ENCODE measurements at places on chromosomes 1 and 21. TPM values are rescaled to one million over a fixed set of nuclear protein-coding genes. Genes with fewer than 3 reads are reported as not detected.

Gene OR2T11
- not detected for total RNA-seq

DNA sequence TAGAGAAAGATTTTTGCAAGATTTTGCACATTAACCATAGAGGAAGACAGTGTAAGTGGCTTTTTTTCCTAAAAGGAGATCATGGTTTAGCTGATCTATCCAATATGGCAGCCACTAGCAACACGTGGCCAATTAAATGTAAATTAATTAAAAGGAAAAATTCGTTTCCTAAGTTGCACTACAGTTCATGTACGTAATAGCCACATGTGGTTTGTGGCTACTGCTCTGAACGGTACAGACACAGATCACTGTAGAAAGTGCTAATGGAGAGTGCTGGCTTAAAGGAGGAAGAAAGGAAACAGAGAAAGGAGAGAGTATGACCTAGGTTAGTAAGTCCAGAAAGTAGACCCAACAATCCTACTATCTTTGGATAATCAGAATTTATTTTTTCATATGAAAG, 170.8 kb downstream of the SIPA1L2 start:
- peak; percentile 41 for DNase-seq

- DNase-seq = no peak
Measured at GRCh38 chr1:43536196-43536863, 5.6 kb downstream of the PTPRF start.

Gene VANGL2
- 0.10 TPM for total RNA-seq

Gene NR5A2
- total RNA-seq = 0.29 TPM

Gene ZNF648
- not detected for total RNA-seq

DNA sequence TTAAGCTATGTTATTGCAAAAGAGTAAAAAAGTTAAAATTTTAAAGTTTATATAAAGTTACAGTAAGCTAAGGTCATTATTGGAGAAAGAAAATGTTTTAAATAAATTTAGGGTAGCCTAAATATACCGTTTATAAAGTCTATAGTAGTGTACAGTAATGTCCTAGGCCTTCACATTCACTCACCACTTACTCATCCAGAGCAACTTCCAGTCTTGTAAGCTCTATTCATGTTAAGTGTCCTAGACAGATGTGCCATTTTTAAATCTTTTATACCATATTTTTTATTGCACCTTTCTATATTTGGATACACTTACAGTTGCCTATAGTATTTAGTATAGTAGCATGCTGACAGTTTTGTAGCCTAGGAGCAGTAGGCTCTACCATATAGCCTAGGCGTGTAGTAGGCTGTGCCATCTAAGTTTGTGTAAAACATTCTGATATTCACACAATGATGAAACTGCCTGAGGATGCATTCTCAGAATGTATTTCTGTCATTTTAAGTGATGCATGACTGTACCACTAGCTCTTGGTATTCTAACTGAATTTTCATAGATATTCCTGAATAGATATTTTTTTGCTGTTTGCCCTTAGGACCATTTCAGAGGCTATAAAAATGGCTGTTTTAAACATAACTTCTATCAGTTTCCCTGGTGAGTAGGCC, 26.8 kb downstream of the PPP2R5A start:
- DNase-seq = peak; percentile 24

DNA sequence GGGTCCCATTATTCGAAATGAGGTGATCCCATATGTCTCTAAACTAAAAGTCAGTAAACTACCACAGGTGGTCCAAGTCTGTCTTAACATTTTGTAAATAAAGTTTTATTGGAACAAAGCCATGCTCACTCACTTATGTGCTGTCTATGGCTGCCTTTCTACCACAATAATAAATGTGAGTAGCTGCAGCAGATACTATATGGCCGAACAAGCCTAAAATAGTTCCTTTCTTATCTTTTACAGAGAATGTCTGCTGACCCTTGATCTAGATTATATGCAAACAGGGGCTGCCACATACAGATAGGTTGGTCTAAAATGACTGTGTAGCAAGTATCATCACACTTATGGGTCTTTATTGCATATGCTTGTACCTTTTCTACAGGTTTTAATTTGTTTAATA, 140.0 kb downstream of the VAV3 start:
- no peak for DNase-seq

DNA sequence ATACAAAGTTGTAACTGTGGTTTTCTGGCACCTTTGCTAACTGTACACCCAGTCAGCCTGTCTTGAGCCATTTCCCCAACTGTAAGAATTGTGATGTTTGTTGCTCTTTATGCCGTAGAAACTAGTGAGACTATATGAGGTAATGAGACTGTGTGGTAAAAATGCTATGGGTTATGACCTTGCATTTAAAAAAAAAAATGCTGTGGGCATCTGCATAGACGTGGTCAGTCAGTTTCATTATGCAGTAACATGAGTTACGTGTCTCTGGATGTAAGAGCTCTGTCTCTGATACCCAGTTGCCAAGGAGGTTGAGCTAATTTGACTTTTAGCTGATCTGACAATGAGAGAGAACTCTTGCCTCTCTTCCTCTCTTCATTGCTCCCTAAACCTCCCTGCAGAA, 80.6 kb upstream of the LAMC2 start:
- DNase-seq = no peak

DNA sequence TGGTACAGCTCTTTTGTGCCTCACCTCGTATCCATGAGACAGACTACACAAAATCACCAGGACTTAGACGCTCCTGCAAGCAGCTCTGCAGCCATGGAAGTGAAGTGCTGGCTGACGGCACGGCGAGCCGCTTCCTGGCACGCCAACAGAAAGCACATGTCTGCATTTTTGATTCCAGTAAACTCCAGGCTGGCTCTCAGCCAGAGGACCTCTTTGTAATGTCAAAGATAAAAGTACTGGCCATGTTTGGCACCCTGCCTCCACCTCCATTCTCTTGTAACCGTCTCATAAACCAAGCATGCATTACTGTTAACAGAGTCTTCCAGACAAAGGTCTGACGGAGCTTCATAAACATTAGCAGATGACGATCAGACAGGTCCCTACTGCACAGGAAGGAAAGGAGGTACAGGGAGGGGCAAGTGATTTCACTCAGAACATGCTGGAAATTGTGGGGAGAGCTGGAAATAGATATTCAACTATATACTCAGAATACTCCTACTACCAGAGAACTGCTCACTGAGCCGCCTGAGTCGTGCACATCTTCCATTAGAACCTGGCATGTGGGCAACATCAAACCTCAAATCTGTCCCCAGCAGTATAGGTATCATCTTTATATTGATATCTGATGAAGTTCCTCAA, 632.0 kb downstream of the SMYD3 start:
- peak; percentile 99 for DNase-seq

DNA sequence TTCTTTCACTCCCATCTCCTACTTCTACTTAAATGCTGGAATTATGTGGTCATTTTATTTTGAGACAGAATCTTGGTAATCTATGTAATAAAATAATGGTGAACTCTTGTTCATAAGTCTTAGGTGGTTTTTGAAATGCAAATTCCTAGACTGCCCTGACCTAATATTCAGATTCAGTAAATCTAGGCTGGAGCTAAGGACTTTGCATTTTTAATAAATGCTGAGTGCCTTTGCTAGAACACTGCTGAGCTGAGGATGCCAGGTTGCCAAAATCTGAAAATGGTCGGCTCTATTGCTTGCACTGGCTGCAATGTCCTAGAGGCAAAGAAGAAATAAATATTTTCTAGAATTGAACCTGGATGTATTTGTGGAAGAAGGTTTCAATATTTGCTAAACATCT, 187.4 kb downstream of the HMCN1 start:
- DNase-seq = no peak

DNA sequence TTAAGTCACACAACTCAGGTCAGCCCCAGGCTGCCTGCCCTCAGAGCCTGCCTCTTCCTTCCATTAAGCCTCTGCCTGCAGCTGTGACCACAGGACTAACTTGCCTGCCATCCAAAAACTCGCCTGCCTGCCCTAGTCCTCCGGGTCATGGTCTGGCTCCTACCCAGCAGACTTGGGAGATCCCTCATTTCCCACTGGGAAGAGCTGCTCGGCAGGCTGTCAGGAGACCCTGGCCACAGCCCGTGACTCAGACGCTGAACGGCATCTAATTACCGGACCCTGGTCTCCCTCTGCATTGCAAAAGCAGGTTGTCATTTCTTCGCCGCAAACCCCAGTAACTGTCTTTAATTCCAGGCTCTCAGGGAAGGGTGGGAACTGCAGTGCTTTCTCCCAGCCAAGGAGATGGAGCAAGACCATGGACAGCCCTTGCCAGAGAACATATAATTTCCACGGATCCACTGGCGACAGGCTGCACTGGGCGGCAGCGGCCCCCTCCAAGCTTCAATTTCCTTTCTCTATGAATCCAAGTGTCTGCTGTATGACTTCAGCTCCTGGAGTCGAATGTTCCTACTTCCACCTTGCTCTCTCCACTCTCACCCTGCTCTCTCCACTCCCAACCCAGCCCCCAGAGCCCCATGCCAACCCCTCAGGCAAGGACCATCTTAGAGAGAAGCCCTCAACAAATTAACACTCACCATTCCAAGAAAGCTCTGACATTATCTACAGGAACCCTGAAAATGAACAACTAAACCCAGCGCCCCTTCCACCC, 20.4 kb downstream of the OLFML2B start:
- DNase-seq = peak; percentile 100

Gene LINGO4
- not detected for total RNA-seq

- DNase-seq = peak; percentile 60
Measured at GRCh38 chr21:35026617-35027562, 22.2 kb downstream of the RUNX1 start.

- no peak for DNase-seq
Measured at GRCh38 chr1:43304771-43305300, 4.1 kb downstream of the TIE1 start.

DNA sequence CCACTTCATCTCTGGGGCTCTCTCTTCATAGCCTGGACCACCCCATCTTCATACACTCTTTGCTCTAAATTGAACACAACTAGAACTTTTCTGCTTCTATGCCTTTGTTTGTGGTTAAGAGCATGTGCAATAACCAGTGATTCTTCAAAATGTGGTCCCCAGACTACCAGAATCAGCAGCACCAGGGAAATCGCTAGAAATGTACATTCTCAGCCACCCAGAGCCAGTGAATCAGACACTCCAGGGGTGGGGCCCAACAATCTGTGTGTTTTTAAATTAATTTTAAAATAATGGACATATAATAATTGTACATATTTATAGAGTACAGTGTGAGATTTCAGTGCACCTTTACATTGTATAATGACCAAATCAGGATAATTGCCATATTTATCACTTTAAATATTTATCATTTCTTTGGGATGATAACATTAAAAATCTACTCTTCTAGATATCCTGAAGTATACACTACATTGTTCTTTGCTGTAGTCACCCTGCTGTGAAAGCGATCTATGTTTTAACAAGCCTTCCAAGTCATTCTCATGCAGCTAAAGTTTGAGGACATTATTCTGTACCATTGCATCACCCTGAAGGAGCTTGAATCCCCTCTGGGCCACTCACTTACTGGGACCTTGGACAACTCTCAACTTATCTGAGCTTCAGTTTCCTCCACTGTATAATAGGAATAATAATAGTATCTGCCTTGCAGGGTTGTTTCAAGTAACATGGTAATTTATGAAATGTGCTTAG, 10.8 kb downstream of the GRHL3 start:
- DNase-seq = no peak

- DNase-seq = peak; percentile 95
Measured at GRCh38 chr1:94727846-94728715, 92.1 kb upstream of the SLC44A3 start.

- DNase-seq = no peak
Measured at GRCh38 chr1:156740237-156740740, 599 bp downstream of the MRPL24 start.

DNA sequence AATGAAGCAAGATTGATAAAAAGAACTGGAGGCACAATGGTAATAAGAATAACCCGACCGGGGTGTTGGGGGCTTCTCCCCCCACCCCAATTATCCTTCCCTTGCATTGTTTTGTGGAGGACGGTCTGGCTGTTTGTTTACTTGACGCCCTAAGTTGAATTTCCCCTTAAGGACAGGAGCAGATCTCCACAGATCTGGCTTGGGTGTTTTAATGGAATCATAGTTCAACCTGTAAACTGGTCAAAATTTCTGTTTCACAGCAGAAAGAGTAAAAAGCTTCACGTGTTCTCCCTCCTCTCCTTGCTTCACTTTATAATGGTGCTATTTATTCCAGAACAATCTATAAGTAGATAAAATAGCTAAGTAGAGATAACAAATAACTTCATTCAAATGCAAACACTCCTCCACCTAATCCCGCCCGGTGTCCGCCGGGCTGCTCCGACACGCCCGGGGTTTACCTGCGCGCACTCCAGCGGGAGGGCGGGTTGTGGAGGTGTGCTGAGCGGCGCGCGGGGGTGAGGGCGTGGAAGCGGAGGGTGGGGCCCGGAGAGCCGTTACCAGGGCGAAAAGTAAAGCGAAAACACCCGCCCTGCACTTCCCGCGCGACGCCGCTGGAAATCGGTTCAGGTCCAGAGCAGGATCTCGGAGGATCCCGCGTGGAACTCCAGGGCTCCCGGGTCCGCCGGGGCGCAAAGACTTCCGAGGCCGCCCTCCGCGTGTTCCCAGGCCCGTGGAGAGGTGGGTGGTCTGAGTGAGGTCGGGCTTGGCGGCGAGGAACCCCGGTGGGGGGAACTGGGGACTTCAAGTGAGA, 2.0 kb upstream of the ATF3 start:
- no peak for DNase-seq

Gene OLFM3
- not detected for total RNA-seq

DNA sequence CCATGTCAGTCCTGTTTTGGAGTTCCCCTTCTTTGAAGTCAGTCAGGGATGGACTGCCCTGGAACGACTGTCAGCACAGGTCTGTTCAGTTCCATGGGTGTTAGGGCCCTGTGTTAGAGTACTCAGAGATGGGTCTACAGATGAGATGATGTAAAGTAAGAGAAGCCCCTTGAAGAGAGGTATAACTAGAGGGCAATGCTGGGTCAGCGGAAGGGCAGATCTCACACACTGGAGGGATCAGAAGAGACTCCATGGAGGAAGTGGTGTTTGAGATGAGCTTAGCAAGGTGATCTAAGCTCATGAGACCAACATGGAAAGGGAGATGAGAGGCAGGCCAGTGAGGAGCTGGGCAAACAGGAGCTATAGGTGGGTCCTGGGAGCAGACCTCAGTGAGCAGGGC, 7.6 kb downstream of the PPFIA4 start:
- no peak for DNase-seq

GRCh38 chr1:44290250-44291094, 64.6 kb downstream of the ERI3 start:
- DNase-seq = no peak

DNA sequence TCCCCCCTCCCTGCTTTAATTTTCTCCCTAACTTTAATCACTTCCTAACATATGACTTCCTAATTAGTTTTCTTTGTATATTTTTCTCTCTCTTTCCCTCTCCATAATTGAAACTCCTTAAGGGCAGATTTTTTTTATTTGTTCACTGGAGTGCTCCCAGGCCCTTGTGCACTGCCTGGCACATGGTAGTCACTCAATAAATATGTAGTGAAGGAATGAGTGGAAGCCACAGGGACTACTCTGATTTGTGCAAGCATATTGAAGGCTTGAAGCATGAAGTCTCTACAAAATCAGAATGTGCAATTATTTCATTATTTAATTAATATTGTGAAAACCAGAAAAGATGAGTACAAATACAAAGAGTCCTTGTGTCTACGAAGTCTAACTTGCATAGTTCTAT, 41.5 kb downstream of the SNX7 start:
- peak; percentile 14 for DNase-seq

Gene TTC24
- not detected for total RNA-seq
